ENCODE measurements at places on chromosomes 7 and 10. TPM values are rescaled to one million over a fixed set of nuclear protein-coding genes. Genes with fewer than 3 reads are reported as not detected.

The OPN1SW gene
- polyA plus RNA-seq = 1.9 TPM

The C10orf53 gene
- not detected for polyA plus RNA-seq

The OPALIN gene
- polyA plus RNA-seq = not detected

The TSPAN33 gene
- 2.5 TPM for polyA plus RNA-seq

The TAS2R4 gene
- 2.3 TPM for polyA plus RNA-seq

The ELN gene
- not detected for polyA plus RNA-seq

The AMPH gene
- polyA plus RNA-seq = 34.7 TPM

The UCMA gene
- polyA plus RNA-seq = not detected

The AVPI1 gene
- polyA plus RNA-seq = 0.94 TPM

The AKR1E2 gene
- polyA plus RNA-seq = 0.30 TPM

The PPP1R9A gene
- 54.1 TPM for polyA plus RNA-seq

The IQUB gene
- polyA plus RNA-seq = 0.58 TPM

The NPFFR1 gene
- polyA plus RNA-seq = not detected

The STK17A gene
- polyA plus RNA-seq = 6.9 TPM
